ENCODE measurements at places on chromosomes 16 and 17. TPM values are rescaled to one million over a fixed set of nuclear protein-coding genes. Genes with fewer than 3 reads are reported as not detected.

The ANKFN1 gene
- total RNA-seq: not detected

The NTN1 gene
- total RNA-seq: 0.12 TPM

The GPR139 gene
- total RNA-seq: not detected

The KRT25 gene
- total RNA-seq: not detected

The PCTP gene
- 9.5 TPM for total RNA-seq

The OTOA gene
- not detected for total RNA-seq

The FBXW10 gene
- total RNA-seq: not detected

The TBC1D3E gene
- total RNA-seq: not detected

The KCNH6 gene
- not detected for total RNA-seq

The KRT15 gene
- not detected for total RNA-seq

GRCh38 chr16:86706726-86707125 lies 128.4 kb downstream of the FOXL1 start:
- no peaks in the 10 kb centered on the region for H3K4me1 ChIP-seq
- no peak for DNase-seq
- no peaks in the 10 kb centered on the region for H3K36me3 ChIP-seq
- no peak overlapping the region for H3K27ac ChIP-seq
- no peak overlapping the region for H3K4me3 ChIP-seq

DNA sequence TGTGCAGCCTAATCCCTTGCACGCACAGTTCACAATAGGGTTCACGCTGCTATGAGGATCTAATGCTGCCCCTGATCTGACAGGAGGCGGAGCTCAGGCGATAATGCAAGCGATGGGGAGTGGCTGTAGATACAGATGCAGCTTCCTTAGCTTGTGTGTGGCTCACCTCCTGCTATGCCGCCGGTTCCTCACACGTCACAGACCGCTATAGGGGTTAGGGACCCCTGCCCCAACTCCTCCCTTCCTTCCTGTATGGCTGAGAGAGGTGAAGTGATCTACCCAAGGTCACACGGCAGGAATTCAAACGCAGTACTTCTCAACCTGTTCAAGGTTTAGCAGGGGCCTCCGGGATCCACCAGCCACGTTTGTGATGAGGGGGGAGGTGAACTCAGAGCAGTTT lies 13.4 kb upstream of the PLLP start:
- no peak overlapping the region for H3K4me3 ChIP-seq
- peaks cover 24% of the 10 kb centered on the region for H3K4me1 ChIP-seq
- no peak for DNase-seq
- H3K27ac ChIP-seq: no peak overlapping the region
- no peaks in the 10 kb centered on the region for H3K27me3 ChIP-seq

- H3K4me1 ChIP-seq: peaks cover 18% of the 10 kb centered on the region
- H3K4me3 ChIP-seq: no peak overlapping the region
- H3K27me3 ChIP-seq: peaks cover 11% of the 10 kb centered on the region
- H3K27ac ChIP-seq: no peak overlapping the region
- no peak for DNase-seq
Measured at GRCh38 chr17:21370430-21370829, 5.7 kb upstream of the KCNJ12 start.

GRCh38 chr16:67301080-67301782 lies 21.9 kb downstream of the PLEKHG4 start:
- no peak for DNase-seq
- H3K27me3 ChIP-seq: no peaks in the 10 kb centered on the region
- H3K27ac ChIP-seq: no peak overlapping the region
- no peaks in the 10 kb centered on the region for H3K4me1 ChIP-seq

DNA sequence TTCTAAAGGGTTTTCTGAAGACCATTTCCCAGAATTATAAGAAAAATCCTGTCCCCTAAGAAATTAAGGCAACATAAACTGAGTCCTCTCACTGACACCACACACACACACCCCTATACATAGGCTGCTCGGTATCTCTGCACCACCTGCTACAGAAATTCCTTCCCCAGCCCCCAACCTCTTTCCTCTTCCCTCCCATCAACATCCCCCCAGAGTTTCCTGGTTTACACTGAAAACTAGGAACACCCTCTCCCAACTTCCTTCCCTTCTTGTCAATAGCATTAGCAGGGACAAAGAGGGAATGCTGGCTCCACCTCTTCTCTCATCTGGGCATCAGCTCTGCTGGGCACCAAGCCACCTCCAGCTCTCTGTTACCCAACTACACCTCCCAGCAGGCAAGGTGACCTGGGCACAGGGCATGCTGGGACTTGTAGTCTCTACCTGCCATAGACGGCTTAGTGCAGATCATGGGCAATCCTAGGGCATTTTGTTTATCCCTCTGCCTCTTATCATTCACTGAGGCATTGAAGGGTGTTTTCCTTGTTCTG lies 15.7 kb downstream of the CAVIN1 start:
- no peak overlapping the region for H3K27ac ChIP-seq
- H3K4me1 ChIP-seq: peaks cover 7% of the 10 kb centered on the region
- no peak overlapping the region for H3K4me3 ChIP-seq
- H3K27me3 ChIP-seq: no peaks in the 10 kb centered on the region
- no peaks in the 10 kb centered on the region for H3K36me3 ChIP-seq

DNA sequence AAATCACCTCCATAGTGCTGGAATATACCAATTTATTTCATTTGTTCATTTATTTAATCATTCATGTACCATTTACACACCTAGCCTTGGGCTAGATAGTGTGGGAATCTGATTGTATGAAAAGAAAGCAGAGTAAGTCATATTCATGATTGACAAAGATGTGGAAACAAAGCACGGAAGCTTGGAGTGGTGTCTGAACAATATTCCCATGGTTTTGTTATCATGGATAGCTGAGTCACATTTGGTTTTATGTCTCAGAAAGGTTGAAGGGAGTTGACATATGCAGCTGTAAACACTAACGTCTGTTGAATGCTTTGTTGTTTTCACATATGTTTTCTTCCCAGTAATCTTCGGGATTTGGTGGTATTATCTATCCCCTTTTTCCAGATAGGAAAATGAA lies 76.6 kb downstream of the MAP2K4 start:
- H3K4me1 ChIP-seq: no peaks in the 10 kb centered on the region
- no peak overlapping the region for H3K4me3 ChIP-seq
- no peaks in the 10 kb centered on the region for H3K27me3 ChIP-seq
- H3K27ac ChIP-seq: no peak overlapping the region
- H3K36me3 ChIP-seq: peaks cover 15% of the 10 kb centered on the region

DNA sequence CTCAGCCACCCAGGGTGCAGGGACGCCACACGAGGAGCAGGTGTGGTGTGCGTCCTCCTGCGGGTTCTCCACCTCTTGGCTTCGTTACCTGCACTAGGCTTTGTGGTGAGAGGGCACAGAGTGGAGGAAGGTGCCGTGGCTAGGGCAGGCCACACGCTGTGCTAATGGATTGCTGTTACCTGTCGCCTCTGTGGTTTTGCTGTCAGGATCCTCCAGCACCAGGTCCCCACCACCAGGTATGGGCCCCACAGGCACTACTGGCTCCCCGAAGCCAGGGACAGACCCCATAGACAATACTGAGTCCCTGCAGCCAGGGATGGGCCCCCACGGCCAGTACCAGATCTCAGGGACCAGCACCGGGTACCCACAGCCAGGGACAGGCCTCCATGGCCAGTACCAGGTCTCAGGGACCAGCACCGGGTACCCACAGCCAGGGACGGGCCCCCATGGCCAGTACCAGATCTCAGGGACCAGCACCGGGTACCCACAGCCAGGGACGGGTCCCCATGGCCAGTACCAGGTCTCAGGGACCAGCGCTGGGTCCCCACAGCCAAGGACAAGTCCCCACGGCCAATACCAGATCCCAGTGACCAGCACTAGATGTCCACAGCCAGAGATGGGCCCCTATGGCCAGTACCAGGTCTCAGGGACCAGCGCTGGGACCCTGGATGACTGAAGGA lies 315.6 kb downstream of the SEC14L1 start:
- DNase-seq: peak; percentile 71
- H3K4me1 ChIP-seq: peaks cover 94% of the 10 kb centered on the region
- no peaks in the 10 kb centered on the region for H3K27me3 ChIP-seq
- H3K4me3 ChIP-seq: no peak overlapping the region
- H3K36me3 ChIP-seq: peaks cover 5% of the 10 kb centered on the region

- DNase-seq: no peak
- H3K27me3 ChIP-seq: no peaks in the 10 kb centered on the region
- H3K4me1 ChIP-seq: peaks cover 5% of the 10 kb centered on the region
- no peak overlapping the region for H3K27ac ChIP-seq
Measured at GRCh38 chr17:41653421-41653820, 29.0 kb upstream of the KRT17 start.

DNA sequence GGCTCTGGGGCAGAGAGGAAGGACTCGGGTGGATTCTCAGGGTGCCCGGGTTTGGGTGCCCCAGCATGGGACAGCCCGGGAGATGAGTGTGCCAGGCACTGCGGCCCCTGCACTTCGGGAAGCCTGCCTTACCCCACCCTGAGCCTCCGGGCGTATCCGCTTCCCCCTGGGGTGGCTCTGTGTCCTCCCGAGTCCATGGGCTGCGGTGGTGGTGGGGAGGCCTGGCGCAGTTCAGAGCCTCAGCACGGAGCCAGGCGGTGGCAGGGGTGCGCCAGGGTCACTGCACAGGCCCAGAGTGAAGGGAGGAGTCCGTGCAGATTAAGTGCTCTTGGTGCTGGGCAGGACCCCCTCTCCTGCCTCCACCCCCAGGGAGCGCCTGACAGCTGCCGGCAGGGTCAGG lies 20.7 kb downstream of the MYBBP1A start:
- no peak overlapping the region for H3K4me3 ChIP-seq
- peaks cover 8% of the 10 kb centered on the region for H3K36me3 ChIP-seq
- H3K27ac ChIP-seq: no peak overlapping the region
- H3K27me3 ChIP-seq: no peaks in the 10 kb centered on the region

DNA sequence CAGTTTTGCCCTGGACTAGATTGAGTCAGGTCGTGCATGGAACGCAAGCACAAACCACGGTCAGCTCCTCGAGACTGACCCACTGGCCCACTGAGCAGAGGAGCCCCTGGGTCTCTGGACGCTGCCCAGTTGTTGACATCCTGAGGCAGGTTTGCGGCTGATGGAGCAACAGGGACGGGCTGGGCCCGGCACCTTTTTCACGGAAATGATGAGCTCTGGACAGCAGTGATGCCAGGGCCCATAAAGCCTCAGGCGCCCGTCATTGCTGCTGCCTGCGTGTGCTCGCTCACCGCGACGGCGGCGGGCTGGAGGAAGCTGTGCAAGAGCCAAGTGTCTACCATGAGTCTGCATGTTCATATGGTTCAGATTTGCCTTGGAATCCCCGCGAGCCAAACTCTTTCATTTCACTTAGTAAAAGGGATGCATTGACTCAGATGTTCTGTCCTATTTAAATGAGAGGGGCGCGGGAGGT lies 30.8 kb upstream of the CRISPLD2 start:
- no peaks in the 10 kb centered on the region for H3K36me3 ChIP-seq
- no peak for DNase-seq
- no peaks in the 10 kb centered on the region for H3K4me1 ChIP-seq
- H3K4me3 ChIP-seq: no peak overlapping the region
- no peak overlapping the region for H3K27ac ChIP-seq

DNA sequence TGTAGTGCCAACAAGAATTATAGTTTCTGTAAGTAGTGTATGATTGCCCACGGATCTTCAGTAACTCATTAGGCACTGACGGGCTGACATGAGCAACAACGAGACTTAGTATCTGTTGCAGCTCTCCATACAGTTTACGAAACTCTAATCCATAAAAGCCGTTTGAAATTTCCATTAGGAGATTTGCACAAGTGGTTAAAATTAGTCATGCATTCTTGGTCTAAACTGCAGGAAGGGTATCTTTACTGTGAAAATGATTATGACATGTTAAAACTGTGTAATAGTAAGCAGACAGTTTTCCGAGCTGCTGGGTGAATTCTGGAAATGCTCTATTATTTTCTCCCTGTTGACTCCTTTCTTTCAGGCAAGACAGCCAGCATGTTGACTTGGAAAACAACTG lies 605.0 kb downstream of the WWOX start:
- H3K4me1 ChIP-seq: no peaks in the 10 kb centered on the region
- no peak for DNase-seq
- H3K27me3 ChIP-seq: no peaks in the 10 kb centered on the region
- no peak overlapping the region for H3K4me3 ChIP-seq
- no peak overlapping the region for H3K27ac ChIP-seq

GRCh38 chr16:85202631-85203461 lies 90.6 kb upstream of the CIBAR2 start:
- H3K4me3 ChIP-seq: no peak overlapping the region
- H3K27me3 ChIP-seq: no peaks in the 10 kb centered on the region
- H3K36me3 ChIP-seq: no peaks in the 10 kb centered on the region
- no peaks in the 10 kb centered on the region for H3K4me1 ChIP-seq

DNA sequence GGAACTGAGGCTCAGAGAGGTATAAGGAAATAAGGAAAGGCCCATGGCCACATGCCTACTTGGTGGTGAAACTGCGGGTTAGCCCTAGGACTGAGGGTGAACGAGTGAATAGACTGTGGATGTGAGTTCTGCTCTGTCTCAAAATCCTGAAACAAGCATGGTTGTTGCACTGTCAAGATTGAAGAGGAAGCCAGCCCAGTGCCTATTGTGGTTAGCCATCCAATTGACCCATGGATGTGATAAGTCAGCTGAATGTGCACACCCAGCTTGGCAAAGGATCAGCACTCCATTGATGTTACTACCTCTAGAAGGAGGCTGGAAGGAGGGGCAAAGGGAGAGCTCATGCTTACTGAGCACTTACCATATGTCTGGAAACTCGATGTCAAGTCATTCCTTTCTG lies 4.5 kb downstream of the TMEM114 start:
- H3K36me3 ChIP-seq: no peaks in the 10 kb centered on the region
- H3K4me3 ChIP-seq: no peak overlapping the region
- no peak for DNase-seq
- no peaks in the 10 kb centered on the region for H3K4me1 ChIP-seq
- H3K27ac ChIP-seq: no peak overlapping the region

GRCh38 chr16:4641895-4642294 lies 17.3 kb downstream of the MGRN1 start:
- H3K36me3 ChIP-seq: peaks cover 7% of the 10 kb centered on the region
- H3K27ac ChIP-seq: no peak overlapping the region
- DNase-seq: no peak
- no peaks in the 10 kb centered on the region for H3K27me3 ChIP-seq
- H3K4me3 ChIP-seq: no peak overlapping the region

- DNase-seq: no peak
- peaks cover 9% of the 10 kb centered on the region for H3K4me1 ChIP-seq
- H3K36me3 ChIP-seq: no peaks in the 10 kb centered on the region
- no peak overlapping the region for H3K27ac ChIP-seq
Measured at GRCh38 chr17:42748908-42749798, 4.3 kb upstream of the EZH1 start.

GRCh38 chr16:54194334-54194743 lies 92.2 kb downstream of the IRX3 start:
- H3K27ac ChIP-seq: no peak overlapping the region
- H3K27me3 ChIP-seq: no peaks in the 10 kb centered on the region
- H3K36me3 ChIP-seq: no peaks in the 10 kb centered on the region
- peaks cover 5% of the 10 kb centered on the region for H3K4me1 ChIP-seq
- H3K4me3 ChIP-seq: no peak overlapping the region
- no peak for DNase-seq

GRCh38 chr17:64378890-64379354 lies 11.7 kb downstream of the PECAM1 start:
- H3K27me3 ChIP-seq: no peaks in the 10 kb centered on the region
- H3K4me3 ChIP-seq: no peak overlapping the region
- no peak for DNase-seq
- peaks cover 20% of the 10 kb centered on the region for H3K4me1 ChIP-seq

Measured in natural killer cell (primary cell).